ENCODE measurements at places on chromosomes 2 and 18.

DNA sequence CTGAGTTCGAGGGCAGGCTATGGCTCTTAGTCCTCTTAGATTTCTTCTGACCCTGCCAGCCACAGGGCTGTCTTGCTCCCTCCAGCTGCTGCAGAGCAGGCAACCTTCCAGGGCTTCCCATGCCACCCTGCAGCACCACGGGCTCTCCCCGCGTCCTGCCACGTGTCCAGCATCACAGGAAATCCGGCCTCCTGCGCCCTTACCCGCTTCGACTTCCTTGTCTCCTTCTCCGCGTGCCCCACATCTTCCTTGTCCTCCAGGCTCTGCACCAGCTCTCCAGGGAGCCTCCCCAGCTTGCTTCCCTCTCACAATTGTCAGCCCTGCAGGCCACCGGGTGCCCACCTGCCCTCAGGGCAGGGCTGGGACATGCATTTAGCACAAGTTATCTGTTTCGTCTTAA lies 253.5 kb downstream of the DCDC2C start:
- no peak for DNase-seq

DNA sequence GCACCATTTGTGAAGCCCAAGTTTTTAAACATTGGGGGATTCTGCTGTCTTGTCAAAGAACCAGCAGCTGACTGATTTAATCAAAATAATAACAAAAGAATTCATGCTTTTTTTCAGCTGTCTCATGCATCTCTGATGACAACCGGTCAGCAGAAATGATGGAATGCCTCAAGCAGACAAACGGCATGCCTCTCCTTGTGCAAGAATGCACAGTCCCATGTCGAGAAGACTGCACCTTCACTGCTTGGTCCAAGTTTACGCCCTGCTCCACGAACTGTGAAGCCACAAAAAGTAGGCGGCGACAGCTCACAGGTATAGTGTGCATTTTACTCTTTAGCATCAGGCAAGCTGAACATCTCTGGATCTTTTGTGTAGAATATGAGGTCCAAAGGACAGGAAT lies 558.8 kb upstream of the HNMT start:
- no peak for DNase-seq

- DNase-seq, result no peak
Observed at GRCh38 chr2:110205660-110206455, 1.0 kb upstream of the NPHP1 start.

DNA sequence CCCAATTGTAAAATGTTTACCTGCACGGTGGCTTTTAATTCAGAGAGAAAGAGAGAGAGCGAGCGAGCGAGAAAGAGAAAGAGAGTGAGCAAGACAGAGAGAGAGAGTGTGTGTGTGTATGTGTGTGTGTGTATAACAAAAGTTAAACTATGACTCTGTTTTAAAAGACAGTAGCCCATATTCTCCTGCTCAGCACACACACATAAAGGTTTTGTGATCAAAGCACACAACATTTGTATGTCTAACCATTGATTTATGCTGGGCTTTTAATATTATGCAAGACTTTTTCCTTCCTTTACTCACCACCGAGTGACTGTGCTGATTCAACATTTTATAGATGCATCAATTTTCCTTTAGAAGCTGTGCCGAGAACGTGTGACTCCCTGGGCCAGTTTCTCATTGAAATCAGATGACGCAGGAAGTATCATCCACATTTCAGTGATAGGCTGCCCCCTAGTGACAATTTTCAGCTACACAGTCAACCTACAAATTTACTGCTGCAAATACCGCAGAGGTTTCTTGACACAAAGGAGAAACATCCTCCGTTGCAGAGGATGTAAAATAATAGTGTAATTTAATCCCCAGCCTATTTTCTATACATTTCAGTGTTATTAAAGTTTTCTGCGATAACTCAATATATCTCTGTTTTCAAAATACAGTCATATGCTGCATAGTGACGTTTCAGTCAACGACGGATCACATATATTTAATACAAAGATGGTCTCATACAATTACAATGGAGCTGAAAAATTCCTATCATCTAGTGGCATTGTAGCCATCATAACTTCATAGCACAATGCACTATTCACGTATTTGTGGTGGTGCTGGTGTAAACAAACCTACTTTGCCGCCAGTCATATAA lies 165.9 kb upstream of the TANK start:
- no peak for DNase-seq

- DNase-seq, result no peak
Observed at GRCh38 chr2:226780431-226780830, 19.2 kb downstream of the IRS1 start.

DNA sequence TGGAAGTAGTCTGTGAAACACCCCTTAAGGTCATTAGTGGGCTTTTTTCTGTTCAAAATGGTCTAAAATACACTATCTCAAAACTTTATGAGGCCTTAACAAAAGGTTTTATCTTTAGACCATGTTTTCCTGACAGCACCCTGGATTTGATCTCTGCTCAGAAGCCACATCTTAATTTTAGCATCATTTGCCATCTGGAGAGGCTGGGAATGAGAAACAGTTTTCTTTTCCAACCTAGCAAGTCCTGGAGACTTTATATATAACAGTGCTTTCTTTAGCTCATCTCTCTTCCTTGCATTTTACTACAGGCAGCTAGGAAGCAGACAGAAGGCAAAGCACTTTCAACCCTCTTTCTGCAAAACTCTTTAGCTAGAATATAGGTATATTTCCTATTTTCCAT lies 62.7 kb upstream of the CYTIP start:
- no peak for DNase-seq

DNA sequence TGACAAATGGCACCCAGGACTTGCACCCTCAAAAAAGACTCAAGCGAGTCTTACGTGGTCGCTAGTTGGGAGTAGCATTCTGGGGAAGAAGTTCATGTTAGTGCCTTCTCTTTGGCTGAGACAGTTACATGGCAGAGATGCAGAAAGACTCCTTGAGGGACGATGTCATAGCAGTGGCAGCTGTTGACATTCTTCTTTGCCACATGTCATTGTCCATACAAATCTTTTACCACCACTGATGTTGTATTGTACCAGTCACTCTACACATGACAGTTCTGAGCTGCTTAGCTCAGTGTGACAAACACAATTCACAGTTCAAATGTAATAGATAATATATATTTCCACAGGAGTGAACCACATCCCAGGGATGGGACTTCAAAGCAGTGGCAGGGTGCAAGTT lies 197.1 kb downstream of the TCF4 start:
- no peak for DNase-seq

DNA sequence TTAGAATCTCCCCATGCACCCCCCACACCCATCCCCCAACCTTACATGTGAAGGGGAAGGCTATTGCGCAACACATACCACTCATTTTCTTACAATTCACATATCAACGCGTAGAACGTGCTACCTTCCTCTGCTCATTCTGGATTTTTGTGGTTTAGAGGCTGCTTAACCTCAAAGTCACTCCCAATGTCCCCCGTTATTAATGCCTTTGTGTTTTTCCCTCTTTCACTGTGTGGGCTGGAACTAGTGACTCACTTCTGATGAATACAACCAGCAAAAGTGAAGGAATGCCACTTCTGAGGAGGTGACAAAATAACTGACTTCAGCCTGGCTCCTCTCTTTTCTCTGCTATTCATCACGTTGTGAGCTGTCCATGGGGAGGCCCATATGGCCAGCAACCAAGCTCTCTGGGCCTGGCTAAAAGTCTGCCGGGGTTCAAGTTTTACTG lies 342.5 kb upstream of the NXPH2 start:
- no peak for DNase-seq

DNA sequence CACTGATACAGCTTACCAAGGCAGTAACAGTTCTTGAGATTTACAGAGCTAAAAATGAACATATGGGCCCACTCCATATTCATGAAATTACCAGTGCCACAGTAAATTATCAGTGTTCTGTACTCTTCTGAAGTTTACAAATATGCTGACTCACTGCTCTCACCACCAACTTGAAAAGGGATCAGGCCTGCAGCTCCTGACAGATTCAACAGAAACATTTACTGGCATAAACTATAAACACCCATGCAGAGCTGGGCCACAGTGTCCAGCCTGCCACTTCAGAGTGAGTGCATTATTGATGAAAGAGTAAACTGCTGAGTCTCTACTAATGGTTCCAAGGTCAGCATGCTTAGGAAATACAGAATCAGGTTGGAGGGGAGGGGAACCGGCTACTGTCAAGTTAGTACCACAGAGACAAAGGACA lies 83.1 kb downstream of the FARSB start:
- DNase-seq, result no peak

GRCh38 chr2:43924463-43924862 lies 71.3 kb downstream of the LRPPRC start:
- no peak for DNase-seq

GRCh38 chr2:85353876-85354285 lies 447 bp downstream of the RETSAT start:
- no peak for DNase-seq

DNA sequence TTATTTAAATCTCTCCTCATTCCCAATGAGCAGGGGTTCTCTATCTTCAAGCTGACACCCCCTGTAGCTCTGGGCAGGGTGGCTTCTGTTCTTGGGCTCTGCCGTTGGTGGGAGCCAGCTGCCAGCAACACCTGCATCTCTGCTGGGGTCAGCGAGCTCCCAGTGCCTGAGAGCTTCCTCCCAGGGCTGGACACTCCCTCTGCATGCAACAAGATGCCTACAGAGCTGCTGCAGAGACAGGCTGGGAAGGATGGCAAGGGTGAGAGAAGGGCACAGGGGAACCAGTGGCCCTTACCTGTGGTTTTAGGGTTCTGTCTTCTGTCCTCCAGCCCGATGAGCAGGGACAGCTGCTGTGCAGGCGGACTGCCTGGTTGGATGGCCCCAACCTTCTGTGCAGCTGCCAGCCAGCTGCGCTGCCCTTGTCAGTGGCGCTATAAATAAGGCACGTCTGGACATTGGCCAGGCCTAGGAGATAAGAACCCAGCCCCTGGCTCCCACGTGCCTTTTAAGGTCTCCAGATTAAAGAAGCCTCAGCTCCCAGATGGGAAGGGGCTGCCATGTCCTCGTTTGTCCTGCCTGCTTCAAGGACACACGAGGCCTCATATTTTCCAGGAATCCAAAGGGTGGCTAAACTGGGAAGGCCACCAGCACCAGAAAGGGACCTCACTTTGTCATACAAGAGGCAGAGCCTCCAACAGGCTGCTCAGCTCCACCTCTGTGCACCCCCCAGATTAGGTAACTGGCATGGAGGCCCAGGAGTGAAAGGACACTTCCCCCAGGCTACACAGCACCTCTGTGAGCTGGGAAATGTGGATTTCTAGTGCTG lies 39.5 kb upstream of the FHL2 start:
- DNase-seq, result no peak

GRCh38 chr18:61597316-61597715 lies 264.1 kb downstream of the CDH20 start:
- no peak for DNase-seq

DNA sequence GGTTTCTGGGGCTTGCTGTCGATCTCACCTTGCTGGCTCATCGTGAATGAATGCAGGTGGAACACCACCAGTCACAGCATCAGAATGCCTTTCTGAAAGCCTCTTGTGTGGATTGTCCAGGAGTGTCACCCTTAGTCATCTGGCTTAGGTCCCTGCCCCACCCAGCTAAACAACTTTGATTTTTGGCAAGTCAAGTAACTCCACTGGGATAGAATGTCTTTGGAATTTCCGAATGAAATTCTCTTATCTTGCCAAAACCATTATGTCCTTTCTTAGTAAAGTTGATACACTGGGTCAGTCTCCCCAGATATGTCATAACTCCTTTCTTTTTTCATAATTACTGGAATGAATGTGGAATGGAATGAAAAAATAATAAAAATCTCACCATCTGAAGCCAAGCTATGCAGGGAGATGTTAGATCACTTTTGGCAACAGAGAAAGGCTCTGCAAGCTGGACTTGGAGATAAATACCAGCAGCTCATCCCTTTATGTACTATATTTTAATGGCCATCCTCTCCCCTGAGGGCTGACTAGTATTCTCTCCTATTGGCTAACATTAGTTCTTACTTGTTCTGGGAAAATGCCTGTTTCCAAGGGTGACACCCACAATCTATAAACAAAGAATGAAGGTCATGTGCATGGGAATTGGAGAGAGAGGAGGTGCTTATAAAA lies 35.4 kb downstream of the INSIG2 start:
- no peak for DNase-seq

DNA sequence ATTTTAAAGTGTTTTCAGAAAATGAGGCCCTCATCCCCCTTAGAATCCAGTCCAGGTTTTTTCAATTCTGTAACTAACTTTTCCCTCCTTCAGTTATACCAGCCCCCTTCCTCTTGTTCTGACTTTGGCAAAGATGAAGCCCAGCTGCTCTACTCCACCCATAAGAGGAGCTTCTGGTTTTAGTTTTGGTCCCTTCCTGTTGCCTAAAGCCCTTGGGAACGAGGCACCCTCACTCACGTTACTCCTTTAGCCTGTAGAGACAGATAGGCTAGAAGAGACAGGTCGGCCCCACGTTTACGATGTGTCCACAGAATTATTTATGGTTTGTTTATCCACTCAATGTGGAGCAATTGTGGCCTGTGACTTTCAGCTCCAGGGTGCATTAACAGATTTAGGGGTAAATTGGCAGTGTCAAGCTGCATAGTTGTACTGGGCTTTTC lies 454.2 kb upstream of the TNP1 start:
- no peak for DNase-seq

- no peak for DNase-seq
Observed at GRCh38 chr2:118843483-118844132, 3.8 kb downstream of the EN1 start.

DNA sequence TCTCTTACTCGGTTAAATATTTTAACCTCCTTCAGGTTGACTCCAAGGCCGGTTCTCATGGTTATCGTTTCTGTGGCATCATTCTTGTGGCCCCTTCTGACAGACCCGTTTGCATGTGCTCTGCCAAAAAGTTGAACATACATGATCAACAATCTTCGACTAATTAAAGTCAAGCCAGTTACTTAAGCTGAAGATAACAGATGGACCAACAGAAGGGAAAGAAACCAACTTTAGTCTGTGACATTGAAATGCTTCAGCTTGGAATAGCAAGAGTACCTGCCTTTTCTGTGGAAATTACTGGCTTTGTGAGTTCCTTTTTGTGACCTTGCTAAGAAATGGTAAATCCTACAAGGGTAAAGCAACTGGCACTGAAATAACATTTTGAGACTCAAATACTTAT lies 1429.1 kb downstream of the LRP1B start:
- DNase-seq, result no peak

- no peak for DNase-seq
Observed at GRCh38 chr2:2793514-2793913, 462.4 kb upstream of the MYT1L start.

DNA sequence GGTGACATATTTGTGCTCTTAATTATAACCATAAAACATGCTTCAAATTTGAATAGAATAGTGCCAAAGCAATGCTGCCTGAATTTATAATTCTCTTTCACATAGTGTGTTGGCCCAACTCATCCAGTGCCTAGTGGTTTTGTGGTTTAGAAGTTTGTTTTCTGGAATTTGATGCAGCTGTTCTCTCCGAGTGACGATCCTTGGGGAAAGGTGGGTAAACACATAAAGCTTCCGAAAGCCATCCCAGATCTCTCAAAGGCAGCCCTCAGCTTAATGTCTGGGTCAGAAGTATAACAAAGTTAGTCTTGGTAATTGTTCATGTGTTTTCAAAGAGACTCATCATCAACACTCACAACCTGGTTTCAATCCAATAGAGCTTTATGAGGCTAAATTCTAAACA lies 235.6 kb upstream of the CDH2 start:
- DNase-seq, result no peak

- DNase-seq, result no peak
Observed at GRCh38 chr2:156909983-156910382, 347.5 kb upstream of the GALNT5 start.

GRCh38 chr2:37417321-37417720 lies 72.9 kb downstream of the QPCT start:
- no peak for DNase-seq

All from D721Med (cell line).